ENCODE measurements at places on chromosomes 6 and 20. TPM values are rescaled to one million over a fixed set of nuclear protein-coding genes. Genes with fewer than 3 reads are reported as not detected.
A peak's percentile ranks its signal among the peaks of the same experiment; 100 is the strongest.

DNA sequence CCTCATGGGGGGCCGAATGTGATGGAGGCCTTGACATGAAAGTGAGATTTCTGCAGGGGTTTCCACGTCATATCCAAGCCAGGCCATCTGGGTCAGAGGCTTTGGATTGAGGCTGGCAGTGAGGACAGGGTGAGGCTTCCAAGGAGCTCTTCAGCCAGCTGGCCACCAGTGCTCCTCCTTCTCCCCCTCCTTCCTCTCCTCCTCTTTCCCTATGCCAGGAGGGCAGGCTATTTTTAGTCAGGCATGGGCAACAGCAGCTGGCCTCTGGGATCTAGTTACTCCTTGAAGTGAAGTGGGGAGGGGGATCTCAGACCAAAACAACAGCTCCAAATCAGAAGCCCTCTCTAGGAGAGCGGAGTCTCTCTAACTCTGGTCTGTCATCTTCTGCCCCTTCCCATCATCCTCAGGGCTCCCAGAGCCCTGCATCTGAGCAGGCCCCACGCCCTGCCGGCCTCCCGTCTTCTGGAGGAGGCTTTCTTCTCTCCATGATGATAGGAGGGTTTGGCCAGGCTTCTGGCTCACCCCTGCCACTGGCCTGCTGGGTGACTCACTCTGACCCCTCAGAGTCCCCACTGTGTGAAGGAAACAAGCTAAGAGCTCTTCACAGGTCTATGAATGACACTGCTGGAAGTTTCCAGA lies 612 bp downstream of the TNNC2 start:
- no peak for DNase-seq

DNA sequence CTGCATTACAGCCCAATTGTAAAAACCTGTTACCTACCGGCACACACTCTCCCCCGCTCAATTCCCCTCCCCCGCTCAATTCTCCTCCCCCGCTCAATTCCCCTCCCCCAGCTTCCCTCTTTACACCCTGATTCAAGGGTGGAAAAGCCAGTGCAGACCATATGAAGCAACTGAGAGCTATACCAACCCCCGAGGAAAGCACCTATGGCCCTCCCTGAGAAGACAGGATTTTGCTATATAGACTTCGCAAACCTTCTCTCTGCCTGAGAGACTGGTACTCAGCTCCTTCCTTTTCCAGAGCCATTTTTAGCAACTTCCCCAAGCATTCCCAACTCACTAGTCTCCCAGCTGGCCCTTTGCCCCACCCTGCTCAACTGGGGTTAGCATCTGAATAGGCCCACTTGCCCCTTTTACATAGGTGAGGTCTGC lies 7.6 kb downstream of the GNAS-AS1 start:
- DNase-seq = no peak

- DNase-seq = no peak
These were observed 62.7 kb downstream of the SLX4IP start for GRCh38 chr20:10497791-10498190.

DNA sequence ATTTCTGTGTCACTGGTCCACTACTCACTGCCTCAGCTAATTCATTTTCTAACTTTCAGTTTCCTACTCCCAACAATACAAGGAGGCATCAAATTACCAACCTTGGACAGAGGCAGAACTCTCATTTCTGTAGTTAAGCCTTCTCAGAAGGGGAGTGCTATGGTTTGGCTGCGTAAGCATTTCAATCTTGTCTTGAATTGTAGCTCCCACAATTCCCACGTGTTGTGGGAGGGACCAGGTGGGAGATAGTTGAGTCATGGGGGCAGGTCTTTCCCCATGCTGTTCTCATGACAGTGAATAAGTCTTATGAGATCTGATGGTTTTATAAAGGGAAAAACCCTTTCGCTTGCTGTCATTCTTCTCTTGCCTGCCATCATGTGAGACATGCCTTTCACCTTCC lies 22.9 kb downstream of the HLA-DRA start:
- no peak for DNase-seq

- no peak for DNase-seq
These were observed 39.9 kb downstream of the TMC2 start for GRCh38 chr20:2576317-2576727.

DNA sequence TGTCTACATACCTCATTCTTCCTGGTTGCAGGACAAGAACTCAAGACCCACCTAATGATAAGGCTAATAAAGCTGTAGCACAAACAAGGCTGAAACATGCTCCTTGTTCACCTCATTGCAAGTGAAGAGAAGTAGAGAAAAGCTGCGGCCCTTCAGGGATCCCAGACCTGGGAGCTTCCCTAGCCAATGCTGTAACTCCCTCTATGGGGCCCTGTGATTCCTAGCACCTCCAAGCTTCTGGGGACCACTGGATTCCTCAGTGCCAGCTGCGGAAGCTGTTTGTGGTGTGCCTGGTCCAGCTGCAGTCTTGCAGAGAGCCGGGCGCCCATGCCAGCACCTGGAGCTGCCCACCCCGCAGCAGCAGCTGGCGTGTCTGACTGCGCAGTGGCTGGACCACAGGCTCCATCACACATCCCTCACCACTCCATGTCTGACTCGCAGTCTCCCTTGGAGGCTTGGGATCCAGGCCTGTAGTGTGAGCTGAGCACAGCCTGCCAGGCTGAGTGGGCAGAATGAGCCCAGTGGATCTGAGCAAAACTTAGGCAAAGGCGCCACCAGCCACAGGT lies 737.2 kb upstream of the GJE1 start:
- DNase-seq = no peak

GRCh38 chr6:21354805-21355238 lies 238.7 kb upstream of the SOX4 start:
- DNase-seq = peak; percentile 41

DNA sequence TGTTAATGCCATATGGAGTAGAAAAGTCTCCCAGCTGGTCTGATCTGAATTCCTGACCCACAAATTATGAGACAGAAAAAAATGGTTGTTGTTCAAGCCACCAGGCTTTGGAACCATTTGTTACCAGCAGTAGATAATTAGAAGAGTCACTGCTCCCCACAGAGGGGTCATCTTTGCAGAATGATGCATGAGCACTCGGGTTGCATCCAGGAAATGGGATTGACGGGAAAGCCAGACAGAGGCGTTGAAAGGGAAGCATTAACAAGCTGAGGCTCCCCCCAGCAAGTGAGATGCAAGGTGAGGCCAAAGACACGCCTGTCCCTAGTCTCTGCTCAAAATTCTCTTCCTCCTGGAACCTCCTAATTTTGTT lies 182.5 kb downstream of the SYNDIG1 start:
- no peak for DNase-seq

- no peak for DNase-seq
These were observed 618.4 kb downstream of the MMUT start for GRCh38 chr6:48844696-48845095.

GRCh38 chr6:169406034-169406433 lies 152.4 kb upstream of the THBS2 start:
- no peak for DNase-seq

DNA sequence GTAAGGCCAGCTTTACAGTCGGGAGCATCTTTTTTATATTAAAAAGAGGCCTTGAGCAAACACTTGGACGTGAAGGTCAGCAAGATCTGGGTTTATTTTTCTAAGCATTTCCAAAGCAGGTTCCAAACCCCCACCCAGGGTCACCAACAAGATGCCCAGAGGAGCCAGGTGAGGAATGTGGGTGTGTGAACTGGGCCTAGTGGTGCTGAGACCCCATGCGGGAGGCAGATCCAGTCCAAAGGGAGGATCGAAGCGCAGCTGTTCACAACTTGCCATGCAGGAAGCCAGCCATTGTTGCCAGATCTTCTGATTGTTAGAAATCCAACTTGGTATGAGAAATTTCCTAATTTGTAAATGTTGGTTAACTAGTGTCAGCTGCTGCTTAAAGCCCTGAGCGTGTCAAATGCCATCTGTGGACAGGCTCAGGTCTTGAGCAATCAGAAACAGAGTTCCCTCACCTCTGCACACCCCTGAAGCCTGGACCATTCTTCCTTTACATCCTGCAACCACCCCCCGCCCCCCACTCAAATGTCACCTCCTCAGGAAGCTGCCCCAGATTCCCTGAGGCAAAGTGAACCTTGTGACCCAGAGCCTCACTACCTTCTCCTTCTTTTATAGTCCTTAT lies 46.5 kb downstream of the NFATC2 start:
- DNase-seq = no peak

DNA sequence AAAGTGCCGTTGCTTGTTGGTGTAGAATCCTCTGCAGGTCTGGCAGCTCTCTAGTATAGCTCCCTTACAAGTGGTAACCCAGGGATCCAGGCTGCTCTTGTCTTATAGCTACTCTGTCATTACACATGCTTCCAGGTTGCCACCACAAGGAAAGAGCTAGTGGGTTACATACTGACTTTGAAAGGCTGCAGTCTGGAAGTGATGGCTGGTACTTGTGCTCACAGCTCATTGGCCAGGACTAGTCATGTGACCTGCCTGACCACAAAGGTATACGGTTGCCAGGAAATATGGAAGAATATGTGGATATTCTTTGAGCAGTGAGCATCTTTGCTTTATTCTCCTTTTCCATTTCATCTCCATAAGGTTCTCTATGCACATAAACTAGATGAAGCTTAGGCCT lies 46.0 kb downstream of the RREB1 start:
- no peak for DNase-seq

DNA sequence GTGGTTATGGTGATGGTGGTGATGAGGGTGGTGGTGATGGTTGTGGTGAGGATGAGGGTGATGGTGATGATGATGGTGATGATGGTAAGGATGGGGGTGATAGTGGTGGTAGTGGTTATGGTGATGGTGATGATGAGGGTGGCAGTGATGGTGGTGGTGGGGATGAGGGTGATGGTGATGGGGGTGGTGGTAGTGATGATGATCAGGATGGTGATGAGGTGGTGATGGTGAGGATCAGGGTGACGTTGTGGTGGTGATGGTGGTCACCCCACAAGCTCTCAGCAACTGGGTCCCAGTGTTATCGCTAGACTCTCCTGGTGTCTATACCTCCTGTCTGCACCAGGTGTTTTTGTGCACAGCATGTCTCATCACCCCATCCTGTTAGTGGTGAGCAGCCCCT lies 85.0 kb downstream of the TMEM242 start:
- no peak for DNase-seq

GRCh38 chr6:139881728-139882211 lies 507.3 kb upstream of the CITED2 start:
- no peak for DNase-seq

Gene MYLK4
- 0.46 TPM for total RNA-seq

Gene SYCP2
- 0.29 TPM for total RNA-seq

Gene ENPP4
- total RNA-seq = 6.4 TPM

Gene TNF
- 13.9 TPM for total RNA-seq

Gene PGC
- not detected for total RNA-seq

Gene PRR18
- not detected for total RNA-seq

Gene ENPP1
- total RNA-seq = 2.2 TPM

Gene GHRH
- not detected for total RNA-seq

Gene TRIM31
- total RNA-seq = not detected

Data from epithelial cell of proximal tubule (primary cell).